Activated CD4-positive, alpha-beta T cell treated with anti-CD3 and anti-CD28 coated beads, Interleukin-10, Interleukin-2, amounts not matched to agents 100 ng/mL and 50 ng/mL, durations not matched to agents 16 hours and 8 hours (primary cell): ENCODE measurements at places on chromosomes 1 and 21.

DNA sequence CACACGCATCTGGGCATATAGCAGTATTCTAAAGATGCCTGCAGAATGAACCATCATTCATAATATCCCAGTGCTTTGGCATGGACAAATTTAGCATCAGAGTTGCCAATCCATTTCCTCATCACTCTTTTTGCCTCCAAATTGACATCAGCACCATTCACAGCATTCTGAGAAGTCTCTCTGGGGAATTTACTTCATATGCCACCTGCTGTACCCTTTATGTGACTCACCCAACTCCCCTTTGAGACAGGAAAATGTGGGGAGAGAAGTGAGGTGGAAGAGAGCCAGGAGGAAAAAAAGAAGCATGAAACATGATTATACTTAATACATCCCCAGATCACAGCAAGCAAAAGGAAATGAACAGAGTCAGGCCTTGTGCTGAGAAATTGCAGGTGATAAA, 37.4 kb downstream of the RAB3B start:
- no peak for DNase-seq

DNA sequence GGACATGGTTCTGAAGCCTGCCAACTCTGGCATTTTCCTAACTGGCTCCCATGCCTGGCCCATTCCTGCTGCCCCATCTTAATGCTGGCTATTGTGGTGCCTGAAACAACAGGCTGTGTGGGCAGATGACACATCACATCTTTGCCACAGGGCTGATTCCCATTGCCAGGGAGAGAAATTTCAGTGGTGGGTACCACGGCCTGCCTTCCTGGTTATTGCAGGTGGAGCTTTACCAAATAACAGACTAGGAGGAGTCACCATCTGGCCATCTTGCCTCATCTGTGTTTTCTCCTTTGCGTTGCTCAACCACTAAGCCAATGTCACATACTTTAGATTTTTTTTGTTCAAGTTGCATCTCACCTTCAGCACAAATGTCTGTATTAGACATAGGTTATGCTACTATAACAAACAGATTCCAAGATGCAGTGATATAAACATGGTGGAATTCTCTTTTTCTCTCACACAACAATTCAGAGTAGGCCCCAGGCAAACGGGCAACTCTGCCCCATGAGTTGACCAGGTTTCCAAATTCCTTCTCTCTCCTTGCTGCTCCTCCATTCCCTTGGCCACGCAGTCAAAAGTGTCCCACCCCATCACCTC, 14.1 kb downstream of the CDA start:
- DNase-seq: no peak

- peak; percentile 18 for DNase-seq
Observed at GRCh38 chr1:27527223-27527889, 37.4 kb upstream of the WASF2 start.

DNA sequence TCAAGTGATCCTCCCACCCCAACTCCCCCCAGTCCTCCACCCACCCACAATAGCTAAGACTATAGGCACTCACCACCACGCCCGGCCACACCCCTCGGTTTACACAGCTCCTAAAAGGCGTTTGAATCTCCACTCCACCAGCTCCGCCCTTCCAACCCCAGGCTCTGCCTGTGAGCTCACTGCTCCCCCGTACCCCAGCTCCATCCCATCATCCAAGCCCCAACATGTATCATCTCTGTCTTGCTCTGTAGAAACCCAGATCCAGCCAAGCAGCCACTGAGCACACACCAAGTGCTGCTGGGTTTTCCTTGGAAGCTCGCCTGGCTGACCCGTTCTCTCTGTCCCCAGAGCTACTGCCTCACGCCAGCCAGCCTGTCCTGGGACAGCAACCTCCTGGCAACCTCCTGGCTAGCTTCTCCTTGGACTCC, 12.0 kb upstream of the S100A2 start:
- DNase-seq: no peak

- DNase-seq: no peak
Observed at GRCh38 chr1:23562137-23562876, 3.0 kb upstream of the ID3 start.

GRCh38 chr21:34999397-34999941, 49.6 kb downstream of the RUNX1 start:
- no peak for DNase-seq

- DNase-seq: no peak
Observed at GRCh38 chr1:227661495-227661894, 73.6 kb downstream of the JMJD4 start.

GRCh38 chr1:222653178-222653827, 35.4 kb downstream of the MIA3 start:
- DNase-seq: peak; percentile 88

- DNase-seq: no peak
Observed at GRCh38 chr1:3276341-3276800, 178.1 kb upstream of the ARHGEF16 start.

DNA sequence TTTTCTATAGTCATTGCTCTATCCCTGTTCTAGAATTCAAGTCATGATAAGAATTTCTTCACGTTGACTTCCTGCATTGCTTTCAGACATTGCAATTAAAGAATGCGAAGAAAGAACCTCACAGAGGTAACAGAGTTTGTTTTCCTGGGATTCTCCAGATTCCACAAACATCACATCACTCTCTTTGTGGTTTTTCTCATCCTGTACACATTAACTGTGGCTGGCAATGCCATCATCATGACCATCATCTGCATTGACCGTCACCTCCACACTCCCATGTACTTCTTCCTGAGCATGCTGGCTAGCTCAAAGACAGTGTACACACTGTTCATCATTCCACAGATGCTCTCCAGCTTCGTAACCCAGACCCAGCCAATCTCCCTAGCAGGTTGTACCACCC, 10.6 kb downstream of the APCS start:
- DNase-seq: no peak

DNA sequence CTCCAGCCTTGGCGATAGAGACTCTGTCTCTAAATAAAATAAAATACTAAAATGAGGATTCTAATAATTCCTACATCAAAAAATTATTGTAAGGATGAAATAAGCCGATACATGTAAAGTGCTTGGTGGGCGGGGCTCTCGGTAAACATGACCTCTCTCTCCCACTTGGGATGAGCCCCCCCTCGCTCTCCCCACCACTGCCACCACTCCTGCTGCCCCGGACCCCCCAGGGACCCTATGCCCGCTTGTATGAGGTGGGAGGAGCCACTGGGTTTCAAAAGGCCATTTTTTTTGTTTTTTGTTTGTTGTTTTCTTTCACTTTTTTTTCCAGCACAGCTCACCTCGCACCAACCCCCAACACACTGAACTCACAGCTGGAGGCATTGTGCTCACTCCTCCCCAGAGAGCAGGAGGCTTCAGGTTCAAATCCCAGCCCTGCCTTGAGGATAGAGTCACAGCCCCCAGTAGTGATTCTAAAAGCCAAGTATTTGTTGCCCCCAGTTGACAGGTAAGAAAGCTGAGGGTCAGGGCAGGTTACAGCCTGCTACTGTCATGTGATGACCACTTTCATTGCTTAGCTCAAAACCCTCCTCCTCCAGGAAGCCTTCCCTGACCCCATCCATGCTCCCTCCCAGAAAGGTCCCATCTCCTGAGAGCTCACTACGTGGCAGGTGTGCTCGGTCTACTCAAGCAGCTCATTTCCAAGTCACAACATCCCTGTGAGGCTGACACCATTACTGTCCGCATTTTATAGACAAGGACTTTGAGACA, 4.2 kb downstream of the SDC3 start:
- no peak for DNase-seq
